ENCODE measurements at places on chromosomes 7 and 10. TPM values are rescaled to one million over a fixed set of nuclear protein-coding genes. Genes with fewer than 3 reads are reported as not detected.
A peak's percentile ranks its signal among the peaks of the same experiment; 100 is the strongest.

TRPV5 gene
- not detected for total RNA-seq

GRB10 gene
- total RNA-seq, result 27.5 TPM

ASZ1 gene
- not detected for total RNA-seq

EBF3 gene
- 3.1 TPM for total RNA-seq

EIF5AL1 gene
- total RNA-seq, result 1.0 TPM

ACBD5 gene
- 12.8 TPM for total RNA-seq

PON3 gene
- total RNA-seq, result not detected

AVPI1 gene
- 20.0 TPM for total RNA-seq

OR2A1 gene
- total RNA-seq, result not detected

KCND2 gene
- not detected for total RNA-seq

SFRP5 gene
- total RNA-seq, result not detected

DNA sequence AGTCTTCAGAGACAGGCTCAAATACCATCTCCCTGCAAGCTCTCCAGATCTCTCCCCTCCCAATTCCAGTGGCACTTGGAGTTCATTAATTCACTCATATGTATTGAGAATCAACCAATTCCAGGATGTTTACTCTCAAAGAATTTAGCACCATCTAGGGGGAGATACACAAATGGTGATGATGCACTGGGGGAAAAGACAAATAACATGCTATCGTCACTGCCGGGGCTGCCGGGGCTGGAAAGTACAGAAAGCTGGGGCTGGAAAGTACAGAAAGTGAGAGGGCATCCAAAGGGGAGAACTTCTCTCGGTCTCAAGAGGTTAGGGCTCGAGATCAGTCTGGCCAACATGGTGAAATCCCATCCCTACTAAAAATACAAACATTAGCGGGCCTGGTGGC, 118.7 kb downstream of the MKX start:
- DNase-seq, result no peak

DNA sequence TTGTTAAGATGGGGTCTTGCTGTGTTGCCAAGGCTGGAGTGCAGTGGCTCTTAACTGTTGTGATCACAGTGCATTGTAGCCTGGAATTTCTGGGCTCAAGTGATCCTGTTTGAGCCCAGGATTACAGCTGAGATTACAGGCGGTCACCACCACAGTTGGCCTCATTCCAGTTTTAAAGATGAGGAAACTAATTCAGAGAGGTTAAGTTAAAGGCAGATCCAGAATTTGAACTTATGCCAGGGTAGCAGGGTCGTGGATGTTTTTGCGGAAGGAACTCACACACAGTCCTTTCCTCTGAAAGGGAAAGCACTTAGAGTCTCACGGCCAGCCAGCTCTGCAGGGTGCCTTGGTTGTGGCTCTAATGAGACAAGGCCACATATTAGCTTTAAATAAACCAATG, 84.7 kb downstream of the MMRN2 start:
- no peak for DNase-seq

GRCh38 chr7:108201766-108202165, 71.6 kb upstream of the LAMB4 start:
- DNase-seq, result no peak

- peak; percentile 3 for DNase-seq
These were observed 565 bp downstream of the STRIP2 start for GRCh38 chr7:129434675-129435318.

DNA sequence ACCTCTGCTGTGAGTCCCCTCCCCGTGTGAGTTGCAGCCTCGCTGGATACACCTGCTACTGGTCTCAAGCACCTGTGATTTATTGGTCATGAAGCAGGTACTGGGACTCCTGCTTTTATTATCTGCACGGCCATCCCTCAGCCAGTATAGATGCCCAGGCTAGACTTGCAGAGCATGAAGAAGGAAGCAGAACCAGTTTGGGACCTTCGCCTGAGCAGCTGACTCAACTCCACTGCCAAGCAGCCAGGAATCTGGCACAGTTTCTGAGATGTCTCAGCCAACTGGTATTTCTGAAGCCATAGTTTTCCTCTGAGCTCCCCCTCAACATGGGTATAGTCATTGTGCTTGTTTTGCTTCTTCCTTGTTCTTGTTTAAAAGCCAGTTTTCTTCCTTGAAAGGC, 28.0 kb upstream of the SLC39A12 start:
- DNase-seq, result peak; percentile 82

DNA sequence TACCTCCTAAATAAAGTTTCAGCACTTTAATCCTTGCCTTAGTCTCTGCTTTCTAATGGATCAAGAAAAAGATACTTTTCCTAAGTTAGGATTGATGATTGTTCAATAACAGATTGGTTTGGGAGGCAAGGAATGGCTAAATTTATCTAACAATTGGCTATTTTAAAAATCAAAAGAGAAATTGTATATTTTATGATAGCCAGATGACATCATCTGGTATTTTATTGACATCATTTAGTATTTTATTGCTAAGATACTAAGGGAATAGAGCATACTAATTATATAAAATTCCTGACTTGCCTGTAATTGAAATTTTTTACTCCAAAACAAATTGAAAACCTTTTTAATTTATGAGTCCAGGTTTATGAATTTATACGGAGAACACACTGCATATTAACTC, 19.3 kb upstream of the FAM13C start:
- DNase-seq, result no peak

GRCh38 chr7:154167051-154167450, 114.9 kb downstream of the DPP6 start:
- DNase-seq, result no peak

DNA sequence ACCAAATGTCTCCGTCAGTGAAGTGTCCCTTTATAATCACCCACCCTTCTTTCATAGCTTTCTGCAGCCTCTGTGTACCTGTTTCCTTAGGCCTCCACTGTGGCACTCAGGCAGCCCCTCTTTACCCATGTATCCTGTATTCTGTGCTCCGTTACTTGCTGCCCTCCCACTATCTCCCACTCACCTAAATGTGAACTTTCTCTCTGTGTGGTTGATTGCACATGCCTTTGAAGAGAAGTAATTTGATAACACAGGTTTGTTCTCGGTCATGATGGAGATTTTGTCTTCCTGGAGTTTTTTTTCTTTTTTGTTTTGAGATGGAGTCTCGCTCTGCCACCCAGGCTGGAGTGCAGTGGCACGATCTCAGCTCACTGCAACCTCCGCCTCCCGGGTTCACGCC, 61.5 kb downstream of the REEP3 start:
- no peak for DNase-seq

GRCh38 chr7:115635876-115636275, 394.7 kb downstream of the TFEC start:
- no peak for DNase-seq

DNA sequence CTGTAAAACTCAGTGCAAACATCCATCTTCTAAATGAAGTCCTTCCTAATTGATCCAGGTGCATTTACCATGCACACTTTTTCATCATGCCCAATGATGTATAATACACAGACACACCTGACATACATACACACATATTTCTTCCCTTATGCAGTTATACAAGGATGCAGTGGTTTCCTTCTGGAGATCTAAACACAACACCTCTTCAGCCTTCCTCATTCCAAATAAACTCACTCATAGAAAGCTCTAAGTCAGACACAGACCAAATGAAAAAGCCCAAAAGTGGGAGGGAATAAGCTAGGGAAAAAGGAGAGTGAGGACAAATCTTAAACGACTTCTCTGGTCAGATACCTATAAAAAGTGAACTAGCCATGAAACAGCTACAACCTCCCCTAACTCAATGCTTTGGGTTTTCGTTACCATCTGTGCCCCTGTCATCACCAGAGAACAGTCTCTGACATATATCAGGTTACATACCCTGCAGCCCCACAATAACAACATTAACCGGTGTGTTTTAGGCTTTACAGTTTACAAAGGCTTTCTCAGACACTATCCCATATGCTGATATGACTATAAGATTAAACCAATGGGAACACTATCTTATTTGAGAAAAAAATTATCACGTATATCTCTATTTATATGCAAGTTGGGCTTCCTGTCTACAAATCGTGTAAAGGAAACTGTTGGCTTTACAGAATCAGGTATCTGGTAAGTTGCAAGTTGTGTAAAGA, 675.2 kb downstream of the PHTF2 start:
- DNase-seq, result no peak

- no peak for DNase-seq
These were observed 9.0 kb upstream of the FKBP9 start for GRCh38 chr7:32948202-32948601.

- DNase-seq, result peak; percentile 89
These were observed 189.9 kb upstream of the ADO start for GRCh38 chr10:62614389-62615157.

- no peak for DNase-seq
These were observed 35.0 kb downstream of the SUFU start for GRCh38 chr10:102538811-102539210.

DNA sequence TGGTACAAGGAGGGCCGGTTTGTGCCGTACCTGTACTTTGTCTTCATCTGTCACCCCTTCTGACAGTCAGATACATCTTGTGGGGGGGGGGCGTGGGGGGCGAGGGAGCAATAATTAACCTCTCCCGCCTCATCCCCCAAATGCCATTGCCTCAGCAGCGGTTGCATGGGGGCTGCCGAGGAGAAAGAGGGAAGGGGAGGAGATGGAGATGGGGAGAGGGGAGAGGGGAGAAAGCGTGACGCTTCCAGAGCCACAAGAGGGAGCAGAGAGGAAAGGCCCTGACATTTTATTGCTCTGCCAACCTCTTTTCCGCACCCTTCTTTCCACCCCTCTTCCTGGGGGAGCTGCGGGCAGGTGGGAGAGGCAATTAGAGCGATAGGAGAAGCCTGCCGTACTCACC, 11.8 kb downstream of the KAZALD1 start:
- DNase-seq, result no peak

DNA sequence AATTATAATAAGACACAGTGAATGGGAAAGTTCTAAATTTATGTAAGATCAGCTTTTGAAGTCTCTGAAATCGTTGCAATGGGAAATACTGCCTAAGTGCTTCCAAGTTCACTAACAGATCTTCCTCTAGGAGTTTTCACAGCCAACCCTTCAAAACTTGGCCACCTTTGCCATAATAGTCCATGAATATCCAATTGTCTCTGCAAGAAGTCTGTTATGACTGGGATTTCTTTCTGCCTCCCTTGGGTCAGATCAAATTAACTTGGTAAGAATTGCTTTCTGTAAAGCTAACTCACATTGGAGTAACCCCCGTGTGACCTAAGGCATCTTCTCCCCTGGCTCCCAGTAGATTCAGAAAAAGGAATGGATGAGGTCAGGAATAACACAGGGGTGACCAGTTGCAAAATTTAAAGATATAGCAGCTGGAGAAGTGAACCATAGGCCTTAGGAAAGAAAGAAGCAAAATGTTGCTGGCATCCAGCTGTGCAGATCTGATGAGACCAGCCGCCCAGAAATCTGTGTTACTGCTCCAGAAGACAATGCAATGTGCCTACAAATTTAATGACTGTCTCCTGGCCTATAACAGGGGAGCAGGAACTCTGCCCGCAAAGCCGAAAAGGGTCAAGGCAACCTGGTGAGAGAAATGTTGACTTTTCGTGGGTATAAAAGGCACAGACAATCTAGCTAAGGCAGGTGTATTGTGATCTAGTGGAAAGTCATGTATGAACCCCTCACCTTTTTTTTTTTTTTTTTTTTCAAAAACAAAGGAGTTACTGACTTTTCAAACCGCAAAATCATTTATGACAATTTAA, 7.5 kb upstream of the OPTN start:
- DNase-seq, result peak; percentile 55

DNA sequence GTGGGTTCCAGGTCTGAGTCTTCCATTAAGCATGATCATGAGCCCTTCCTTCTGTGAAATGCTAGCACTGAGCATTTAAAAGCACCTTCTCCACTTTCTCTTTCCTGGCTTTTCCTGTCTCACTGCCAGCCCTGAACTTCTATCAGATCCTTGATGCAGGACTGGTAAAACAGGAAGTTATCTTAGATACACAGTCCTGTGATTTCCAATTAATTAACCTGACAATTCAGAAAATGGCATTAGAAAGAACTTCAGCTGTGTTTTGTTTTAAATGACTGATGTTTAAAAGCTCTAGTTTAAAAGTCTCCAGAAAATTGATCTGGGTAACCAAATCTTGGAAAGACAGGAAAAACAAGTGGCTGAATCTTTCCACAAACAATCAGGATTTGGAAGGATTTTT, 79.0 kb upstream of the MACROH2A2 start:
- no peak for DNase-seq

- no peak for DNase-seq
These were observed 2.9 kb downstream of the HYAL4 start for GRCh38 chr7:123847868-123848267.

- peak; percentile 32 for DNase-seq
These were observed 3.8 kb upstream of the IL6 start for GRCh38 chr7:22723181-22723601.

- DNase-seq, result no peak
These were observed 46.8 kb downstream of the KCNH2 start for GRCh38 chr7:150931199-150931869.

DNA sequence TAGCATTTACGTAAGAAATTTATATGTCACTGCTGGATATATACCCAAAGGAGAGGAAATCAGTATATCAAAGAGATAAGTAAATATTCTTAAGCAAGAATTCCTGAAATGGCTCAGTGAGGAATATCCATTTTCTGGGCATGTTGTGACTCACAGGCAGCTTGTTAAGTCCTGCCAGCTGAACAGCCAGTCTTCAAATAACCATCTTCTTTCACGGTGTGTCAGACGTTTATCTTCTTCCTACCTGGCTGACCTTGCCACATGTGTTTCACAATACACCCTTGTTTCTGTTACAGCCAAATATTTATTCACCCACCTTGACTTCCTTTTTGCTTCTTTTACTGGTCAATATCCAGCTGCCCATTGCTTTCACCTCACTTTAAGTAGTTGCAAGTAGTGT, 648.1 kb downstream of the ANKRD7 start:
- DNase-seq, result no peak

DNA sequence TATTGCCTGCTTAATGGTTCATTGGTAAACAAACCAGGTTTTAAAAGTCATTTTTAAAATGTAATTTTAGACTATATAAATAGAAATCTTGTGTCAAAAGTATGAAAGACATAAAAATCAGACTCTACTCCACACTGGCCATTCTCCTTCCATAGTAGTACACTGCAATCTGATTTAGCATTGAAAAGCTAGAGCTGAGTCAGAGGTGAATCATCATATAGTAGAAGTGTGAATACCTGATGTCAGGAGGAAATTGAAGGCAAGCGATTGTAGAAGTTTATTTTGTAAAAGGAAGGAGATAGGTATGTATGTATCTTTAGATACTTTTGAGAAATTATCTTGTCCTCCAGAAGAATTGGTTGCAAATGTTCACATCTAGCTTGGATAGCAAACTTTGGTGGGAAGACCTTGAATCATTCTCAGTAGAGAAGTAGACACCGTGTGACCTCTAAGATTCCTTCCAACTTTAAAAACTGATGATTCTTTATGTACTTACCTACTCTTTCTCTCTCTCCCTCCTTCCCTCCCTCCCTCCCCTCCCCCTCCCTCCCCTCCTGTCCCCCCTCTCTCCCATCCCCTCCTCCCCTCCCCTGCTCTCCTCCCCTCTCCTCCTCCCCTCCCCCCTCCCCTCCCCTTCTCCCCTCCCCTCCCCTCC, 88.1 kb downstream of the BTAF1 start:
- no peak for DNase-seq

DNA sequence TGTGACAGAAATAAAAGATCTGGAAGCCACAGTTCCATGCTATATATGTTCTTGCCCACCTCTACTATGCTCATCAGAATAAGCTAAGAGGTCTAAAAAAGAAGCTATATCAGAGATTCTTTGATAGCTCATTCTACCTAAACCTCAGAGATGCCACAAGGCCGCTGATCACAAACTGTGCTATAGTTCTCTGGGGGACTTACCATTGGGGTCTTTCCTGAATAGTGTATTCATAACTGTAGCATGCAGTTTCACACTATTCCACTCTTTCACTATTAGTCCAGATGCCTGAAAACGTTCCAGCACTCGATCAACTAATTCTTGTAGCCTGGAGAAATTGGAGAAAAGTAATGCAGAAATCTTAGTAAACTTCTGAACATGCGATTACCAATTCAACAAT, 44.5 kb upstream of the SPOCK2 start:
- DNase-seq, result no peak

Data from MG63 (cell line).